NCI-H2081 treated with DMSO at 0.1 percent for 48 hours (cell line): ENCODE measurements at places on chromosomes 12 and 14.

- DNase-seq = no peak
Observed at GRCh38 chr12:95648990-95649791, 97.9 kb upstream of the USP44 start.

DNA sequence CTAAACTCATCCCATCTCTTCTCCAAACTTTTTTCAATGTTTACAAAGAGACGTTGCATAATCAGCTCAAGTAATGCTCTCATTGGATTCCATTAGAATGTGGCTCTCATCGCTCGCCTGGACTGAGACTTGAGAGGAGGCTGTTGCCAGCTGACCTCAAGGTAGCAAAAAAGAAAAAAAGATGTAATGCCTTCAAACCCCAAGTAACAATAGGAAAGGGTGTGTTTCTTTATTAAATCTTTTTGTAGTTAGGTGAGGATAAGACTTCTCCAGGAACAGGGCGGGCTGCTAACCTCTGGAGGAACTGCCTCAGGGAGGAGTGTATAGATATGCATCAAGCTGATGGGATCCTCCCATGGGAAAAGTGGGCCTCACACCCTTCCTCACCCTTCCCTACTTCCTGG is 956 bp upstream of the PTHLH start:
- no peak for DNase-seq

- no peak for DNase-seq
Observed at GRCh38 chr12:124297856-124298255, 3.0 kb downstream of the RFLNA start.

- DNase-seq = no peak
Observed at GRCh38 chr12:77924703-77925102, 94.0 kb downstream of the NAV3 start.

DNA sequence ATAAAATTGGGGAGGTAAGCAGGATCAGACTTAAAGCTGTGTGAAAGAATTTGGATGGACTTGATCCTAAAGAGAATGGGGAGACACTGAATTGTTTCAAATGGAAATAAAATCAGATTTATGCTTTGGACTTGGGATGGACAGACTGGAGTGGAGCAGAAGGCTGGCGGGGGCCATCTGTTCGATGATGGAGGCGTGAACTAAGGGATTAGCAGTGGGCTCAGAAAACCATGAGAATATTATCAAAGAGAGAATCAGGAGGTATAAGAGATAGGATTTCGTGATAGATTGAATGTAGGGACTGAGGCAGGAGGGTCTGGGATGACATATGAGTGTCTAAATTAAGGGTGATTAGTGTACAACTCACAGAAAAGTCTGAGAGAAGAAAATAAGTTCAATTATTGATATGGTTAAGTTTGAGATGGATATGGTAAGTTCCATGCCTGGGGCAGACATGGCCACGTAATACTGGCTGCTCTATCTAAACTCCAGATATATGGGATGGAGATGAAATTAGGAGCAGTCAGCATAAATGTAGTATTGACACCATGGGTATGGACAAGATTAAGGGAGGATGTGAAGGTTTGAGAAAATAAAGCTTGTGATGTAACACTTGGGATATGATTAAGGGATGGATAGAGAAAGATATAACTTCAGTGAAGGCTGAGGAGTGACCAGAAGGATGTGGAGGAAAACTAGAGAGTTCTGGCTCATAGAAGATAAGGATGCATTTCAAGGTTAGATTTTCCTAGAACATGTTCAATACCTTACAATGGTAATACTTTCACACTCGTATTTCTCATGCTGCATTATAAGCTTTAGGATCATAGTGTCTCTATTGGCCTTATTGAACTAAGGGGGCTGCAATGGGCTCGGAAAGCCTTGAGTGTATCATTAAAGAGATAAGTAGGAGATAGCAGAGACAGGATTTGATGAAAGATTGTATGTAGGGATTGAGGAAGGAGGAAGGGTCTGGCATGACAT is 1.0 kb upstream of the TSSK4 start:
- no peak for DNase-seq

DNA sequence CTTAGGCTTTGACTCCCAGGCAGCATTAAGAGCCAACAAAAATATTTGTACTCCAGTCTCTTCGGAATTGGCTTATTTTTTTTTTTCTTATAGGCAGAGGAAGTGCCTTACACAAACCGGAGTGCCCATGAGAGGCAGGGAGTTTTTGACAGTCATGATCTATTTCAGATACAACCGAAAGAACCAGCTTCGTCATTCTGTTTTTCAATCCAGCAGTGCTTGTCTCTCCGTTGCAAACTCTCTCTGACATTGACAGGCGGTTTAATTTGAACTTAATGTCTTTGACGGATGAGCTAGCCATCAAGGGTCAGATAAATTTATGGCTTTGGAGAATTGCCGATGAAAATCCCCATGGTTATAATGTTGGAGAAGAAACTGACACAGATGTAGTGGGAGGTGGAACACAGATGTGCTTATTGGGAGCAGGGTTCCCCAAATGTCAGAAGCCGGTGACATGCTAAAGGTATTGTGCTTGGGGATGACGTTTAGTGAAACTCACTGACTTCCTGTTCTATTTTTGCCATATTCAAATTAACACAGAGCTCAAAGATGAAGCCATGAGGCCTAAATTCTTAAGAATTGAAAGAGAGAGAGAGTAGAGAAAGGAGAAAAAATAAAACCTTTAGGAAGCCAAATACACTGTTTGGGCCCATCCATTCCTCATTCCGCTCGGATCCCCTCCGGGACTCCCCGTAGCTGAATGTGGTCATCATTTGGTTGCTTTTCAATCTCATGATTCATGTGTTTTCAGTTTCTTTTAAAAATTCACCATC is 59.7 kb downstream of the PLXNC1 start:
- DNase-seq = no peak

- DNase-seq = no peak
Observed at GRCh38 chr12:108399514-108399913, 60.4 kb upstream of the CMKLR1 start.
